ENCODE measurements at places on chromosomes 7 and 10.

DNA sequence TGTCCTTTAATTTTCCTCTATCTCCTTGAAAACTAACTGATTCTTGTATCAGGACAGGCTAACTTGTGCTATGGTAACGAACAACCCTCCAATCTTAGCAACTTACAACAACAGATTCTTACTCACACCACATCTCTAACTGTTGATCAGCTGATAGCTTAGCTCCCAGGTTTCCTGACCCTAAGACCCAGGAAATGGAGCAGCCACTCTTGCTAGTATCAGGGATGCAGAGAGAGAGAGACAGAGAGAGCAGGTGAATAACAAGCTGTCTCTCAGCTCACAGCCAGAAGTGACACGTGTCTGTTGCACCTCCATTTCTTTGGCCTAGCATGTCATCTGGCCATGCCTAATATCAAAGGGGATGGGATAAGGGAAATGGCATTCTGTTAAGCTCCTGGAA, 1289.0 kb upstream of the AUTS2 start:
- DNase-seq, result no peak

DNA sequence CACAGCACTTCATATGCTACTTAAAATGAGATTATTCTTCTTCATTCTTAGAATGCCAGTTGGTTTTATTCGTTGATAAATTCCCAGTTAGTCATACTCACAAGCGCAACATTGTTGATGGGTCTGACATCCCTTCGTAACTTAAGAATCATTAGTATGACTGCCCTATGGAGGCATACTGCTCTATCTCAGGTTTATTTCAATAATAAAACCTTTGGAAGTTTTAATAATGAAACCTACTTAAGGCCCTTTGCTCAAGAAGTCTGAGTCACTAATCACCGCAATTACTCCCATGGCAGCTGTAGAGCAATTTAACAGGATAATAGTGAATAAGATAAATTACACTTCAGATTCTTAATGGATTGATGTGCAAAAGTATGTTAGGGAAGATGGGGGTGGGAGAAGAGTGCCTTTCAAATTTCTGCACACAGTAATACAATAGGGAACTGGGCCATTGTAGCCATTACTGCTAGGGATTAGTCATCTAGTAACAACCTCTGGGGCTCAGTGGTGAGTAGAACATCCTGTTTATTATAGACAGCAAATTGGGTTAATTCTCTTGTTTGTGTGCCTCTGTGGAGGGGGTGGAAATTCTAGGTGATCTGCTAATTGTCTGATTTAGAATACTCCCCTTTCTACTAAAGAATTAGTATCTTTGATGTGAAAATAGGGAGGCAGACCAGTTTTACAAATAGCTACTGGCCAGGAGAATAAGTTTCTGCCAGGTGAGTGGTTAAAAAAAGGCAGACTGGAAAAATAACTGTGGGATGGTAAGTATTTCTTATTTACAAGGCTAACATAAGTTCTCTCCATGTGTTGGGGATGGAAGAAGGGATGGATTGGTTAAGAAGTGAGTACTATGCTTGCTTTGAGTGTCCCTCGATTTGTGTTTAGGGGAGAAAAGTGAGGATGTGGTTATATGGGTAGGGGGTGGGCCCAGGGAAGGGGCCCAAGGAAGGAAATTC, 74.5 kb upstream of the VKORC1L1 start:
- no peak for DNase-seq

DNA sequence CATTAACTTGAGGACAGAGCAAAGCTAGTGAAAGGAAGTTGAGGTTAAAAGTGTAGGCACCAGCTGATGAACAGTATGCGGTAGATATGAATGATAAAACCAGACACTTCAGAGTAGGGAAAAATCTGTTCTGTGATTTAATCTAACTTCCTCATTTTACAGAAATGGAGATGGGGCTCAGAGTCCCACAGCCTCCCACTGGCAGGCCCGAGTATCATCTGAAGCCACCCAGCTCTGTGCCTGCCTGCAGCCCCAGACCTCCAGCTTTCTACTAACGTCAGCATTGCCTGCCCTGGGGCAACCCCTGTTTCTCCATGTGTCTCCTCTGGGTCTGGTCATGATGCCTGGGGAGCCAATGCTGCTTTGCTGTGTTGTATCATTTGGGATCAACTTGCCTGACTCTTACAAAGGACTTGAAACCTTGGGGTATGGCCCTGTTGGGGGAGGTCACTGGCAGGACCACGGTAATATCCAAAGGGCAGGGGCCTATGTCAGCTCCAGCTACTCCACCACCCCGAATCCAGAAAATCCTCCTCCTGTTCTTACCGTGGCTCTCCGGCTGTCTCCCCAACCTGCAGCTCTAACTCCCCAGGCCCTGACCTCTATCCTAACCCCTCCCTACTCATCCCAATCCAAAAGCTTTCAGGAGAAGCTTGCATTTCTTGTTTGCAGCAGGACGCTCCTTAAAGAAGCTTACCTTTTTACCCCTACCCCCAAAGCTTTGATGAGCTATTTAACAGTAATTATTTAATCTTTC, 56.2 kb upstream of the NPY start:
- no peak for DNase-seq

DNA sequence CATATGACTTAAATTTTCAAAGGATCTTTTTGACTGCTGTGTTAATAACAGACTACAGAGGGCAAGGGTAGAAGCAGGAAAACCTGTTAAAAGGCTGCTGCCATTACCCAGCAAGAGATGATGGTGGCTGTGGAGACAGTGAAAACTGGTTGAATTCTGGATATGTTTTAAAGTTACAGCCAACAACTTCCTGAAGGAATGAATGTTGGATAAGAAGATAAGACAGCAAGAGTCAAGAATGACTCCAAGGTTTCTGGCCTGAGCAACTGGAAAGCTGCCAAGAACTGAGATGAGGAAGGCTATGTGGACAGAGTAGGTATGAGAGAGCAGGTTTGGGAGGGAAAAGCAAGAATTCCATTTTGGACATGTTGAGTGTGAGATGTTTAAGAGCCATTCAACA, 19.1 kb downstream of the CNOT4 start:
- DNase-seq, result no peak

DNA sequence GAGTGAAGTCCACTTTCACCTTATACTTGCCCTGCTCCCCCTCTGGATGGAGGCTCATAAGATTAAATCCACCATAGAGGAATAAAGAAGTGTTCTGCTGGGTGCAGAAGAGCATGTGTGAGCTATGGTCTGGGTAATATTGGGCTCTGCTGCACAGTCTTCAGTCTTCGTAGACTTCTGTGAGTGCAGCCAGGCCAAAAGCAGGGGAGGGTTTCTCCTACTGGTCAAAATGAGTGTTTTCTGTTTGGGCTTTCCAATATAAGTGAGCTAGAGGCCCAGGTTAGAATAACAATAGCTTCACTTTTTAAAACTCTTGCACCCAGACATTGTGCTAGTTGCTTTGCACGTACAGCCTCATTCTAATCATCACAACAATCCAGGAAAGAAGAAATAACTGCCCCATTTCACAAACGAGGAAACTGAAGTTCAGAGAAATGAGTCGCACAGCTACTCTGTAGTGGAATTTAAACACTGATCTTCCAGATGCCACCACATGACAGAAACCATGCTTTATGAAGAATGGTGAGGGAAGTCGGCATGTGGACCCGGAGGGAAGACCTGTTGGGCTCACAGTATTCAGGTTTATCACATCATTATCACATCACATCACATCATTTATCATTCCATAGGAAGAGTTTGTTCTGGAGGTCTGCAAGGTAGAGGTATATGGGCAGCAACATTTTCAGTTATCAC, 23.8 kb upstream of the MSMB start:
- DNase-seq, result no peak

- DNase-seq, result no peak
Observed at GRCh38 chr10:78405231-78405630, 371.6 kb downstream of the RPS24 start.

GRCh38 chr10:96987842-96988175, 155.7 kb downstream of the LCOR start:
- DNase-seq, result no peak

- DNase-seq, result no peak
Observed at GRCh38 chr10:90960355-90960814, 39.5 kb upstream of the ANKRD1 start.

DNA sequence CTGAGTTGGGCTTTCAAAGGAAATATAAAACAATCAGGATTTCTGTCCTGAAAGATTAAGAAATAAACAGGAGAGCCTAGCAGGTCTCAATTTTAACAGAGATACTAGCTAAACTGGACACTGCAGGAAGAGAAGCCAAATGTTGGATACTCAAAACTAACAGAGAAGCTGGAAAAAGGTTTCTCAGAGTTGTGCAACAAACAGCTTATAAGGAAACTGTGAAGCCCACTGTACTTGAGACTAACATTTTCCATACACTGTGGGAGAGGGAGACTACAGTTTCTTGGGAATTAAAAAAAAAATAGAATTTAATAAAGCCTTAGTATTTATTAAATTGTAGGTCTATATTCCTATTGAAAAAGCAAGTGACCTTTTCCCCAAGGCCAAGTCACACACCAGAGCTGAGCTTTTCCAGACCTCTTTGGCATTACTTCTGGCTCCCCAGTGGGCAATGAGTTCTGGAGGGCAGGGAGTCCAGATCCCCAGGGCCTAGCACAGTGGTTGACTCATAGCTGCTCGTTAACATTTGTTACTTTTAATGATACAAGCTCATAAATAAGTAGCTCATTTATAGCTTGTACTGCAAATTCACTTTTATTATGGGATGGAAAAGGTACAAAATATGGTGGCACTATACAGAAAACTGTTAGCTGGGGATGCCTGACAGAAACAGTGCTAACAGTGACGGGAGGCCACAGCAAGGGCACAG, 68.3 kb downstream of the MINDY3 start:
- no peak for DNase-seq

DNA sequence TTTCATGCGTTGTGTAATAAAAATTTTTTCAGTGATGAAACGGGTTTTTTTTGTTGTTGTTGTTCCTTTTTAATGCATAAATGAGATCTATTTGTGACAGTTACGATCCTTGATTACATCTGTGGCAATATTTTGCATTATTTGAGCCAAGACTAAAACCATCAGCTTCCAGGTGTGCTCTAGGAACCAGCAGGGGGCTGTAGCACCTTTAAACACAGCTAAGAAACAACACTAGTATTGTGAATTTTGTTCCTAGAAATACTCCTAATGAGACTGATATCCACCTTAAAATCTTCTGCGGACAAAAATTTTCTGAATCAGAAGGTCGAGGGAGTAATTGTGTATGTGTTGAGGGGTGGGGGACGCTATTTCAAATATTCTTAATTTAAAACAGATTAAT, 52.6 kb downstream of the FGFBP3 start:
- no peak for DNase-seq

- DNase-seq, result no peak
Observed at GRCh38 chr10:133127291-133128125, 32.5 kb upstream of the KNDC1 start.

DNA sequence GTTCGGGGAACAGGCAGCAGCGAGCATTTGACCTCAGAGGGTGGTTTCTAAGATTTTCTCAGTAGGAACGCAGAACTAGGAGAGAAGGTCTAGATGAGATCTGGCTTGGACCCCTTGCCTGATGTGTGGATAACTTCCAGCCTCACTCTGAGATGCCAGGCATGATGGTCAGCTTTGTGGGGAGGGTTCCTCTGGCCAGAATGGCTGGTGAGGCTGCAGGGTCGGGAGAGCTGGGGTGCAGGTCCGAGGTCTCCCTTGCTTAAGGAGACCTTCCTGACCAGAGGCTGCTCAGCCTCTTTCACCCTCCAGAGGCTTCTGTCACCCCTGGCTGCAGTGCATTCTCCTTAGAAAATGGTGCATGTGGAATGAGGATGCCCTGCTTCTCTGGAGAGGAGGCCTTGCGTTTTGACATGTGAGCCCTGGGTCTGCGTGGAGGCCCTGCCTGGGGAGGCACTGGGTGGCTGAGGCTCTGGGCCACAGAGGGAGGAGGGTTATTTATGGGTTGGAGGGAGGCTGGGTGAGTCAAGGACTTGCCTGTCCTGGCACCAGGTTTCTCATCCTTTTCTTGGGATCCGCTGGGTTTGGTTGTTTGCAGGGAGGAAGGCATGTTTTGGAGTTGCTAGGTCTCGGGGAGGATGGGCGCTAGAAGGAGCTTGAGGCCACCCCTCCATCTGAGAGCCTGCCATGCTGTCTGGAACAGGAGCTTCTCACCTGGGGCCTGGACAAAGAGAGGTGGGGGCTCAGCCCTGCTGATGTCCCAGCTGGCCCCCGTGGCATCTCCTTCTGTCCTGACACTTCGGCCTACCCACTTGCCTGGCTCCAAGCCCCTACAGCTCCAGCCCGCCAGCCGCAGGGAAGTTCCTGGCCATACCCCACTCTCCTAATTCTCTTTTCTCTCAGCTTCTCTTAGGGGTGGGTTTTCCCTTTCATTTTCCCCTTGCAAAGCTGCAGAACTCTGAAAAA, 3.9 kb downstream of the FAM241B start:
- no peak for DNase-seq

DNA sequence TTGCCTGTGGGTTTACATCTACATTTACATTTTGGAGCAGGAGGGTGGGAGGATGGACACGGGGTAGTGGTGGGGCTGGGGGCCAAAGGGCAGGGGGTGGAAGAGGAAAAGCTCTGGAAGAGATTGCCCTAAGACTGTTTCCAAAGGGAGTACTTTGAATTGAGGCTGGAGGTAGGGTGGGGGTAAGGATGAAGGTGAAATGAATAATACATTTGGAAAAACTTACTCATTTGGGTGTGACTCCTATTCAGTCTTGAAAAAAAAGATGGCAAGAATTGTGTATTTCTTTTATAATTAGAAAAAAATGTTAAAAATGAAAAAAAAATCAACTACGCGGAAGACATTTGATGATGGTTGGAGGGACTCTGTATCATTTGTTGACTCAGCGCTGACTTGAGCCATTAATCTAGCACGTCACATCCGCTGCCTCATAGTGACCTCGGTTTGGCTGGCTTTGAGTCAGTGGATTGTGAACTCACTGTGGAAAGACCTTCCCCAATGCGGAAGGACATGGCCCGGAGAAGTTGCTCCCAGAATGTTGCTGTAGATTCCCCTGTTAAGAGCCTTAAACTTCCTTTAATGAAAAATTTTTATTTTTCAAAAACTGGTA, 2.8 kb downstream of the FAM180A start:
- DNase-seq, result no peak

DNA sequence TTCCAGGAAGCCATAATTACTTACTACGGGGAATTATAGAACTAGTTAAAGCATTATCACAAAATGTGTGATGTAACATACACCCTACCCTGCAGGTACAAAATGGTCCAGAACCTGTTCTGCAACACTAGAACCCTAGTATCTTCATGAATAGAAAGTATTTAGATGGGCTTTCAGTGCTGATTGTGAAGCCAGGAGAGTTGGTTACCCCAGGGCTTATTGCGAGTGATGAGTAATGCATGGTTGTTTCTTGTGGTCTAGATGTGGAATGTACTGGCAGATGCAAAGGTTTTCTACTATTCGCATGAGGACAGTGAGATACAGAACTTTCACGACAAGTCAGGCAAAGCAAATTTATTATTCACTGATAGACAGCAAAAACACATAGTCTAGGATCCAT, 33.6 kb upstream of the AGR3 start:
- DNase-seq, result no peak

DNA sequence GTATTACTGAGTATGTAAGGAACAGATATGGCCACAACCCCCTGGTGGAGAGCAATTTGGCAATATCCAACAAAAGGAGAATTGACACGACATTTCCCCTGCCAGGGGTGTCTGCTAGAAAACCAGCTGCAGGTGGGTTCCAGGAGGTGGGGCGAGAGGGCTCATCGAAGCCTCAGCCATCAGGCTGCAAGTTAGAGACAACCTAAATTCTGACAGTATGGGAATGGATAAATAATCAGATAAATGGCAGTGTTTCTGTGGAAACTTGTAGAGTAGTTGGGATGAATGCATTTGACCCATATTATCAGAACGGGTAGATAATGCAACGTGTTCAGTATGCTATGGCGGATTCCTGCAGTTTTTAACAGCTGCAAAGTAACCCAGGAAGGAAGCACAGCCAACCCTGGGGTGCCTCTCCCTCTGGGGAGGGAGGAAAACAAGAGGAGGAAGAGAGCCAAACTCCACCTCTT, 3.5 kb downstream of the TMEM273 start:
- DNase-seq, result no peak

All from cortex of kidney (tissue), 1 donor.